ENCODE measurements at places on chromosomes 3 and 15. TPM values are rescaled to one million over a fixed set of nuclear protein-coding genes. Genes with fewer than 3 reads are reported as not detected.

WDR5B gene
- 5.5 TPM for total RNA-seq

AMT gene
- 1.1 TPM for total RNA-seq

CILP gene
- total RNA-seq, result 0.16 TPM

C2CD4A gene
- total RNA-seq, result 7.9 TPM

SEMA7A gene
- 1.6 TPM for total RNA-seq

CPEB1 gene
- 0.72 TPM for total RNA-seq

SCN11A gene
- total RNA-seq, result not detected

SLC38A3 gene
- not detected for total RNA-seq

GRK7 gene
- total RNA-seq, result not detected

CYP8B1 gene
- not detected for total RNA-seq

CISH gene
- 0.32 TPM for total RNA-seq

POC1A gene
- total RNA-seq, result 1.1 TPM

TERC gene
- 340 TPM for total RNA-seq

CFAP44 gene
- 0.81 TPM for total RNA-seq

GORASP1 gene
- total RNA-seq, result 25.3 TPM

CASR gene
- not detected for total RNA-seq

CYP1A2 gene
- total RNA-seq, result not detected

SKOR1 gene
- total RNA-seq, result not detected

SPG11 gene
- total RNA-seq, result 42.8 TPM

CELSR3 gene
- total RNA-seq, result 2.5 TPM

LIPH gene
- total RNA-seq, result 5.2 TPM

PLSCR2 gene
- not detected for total RNA-seq

HESX1 gene
- not detected for total RNA-seq

HYAL1 gene
- 6.1 TPM for total RNA-seq

ZNF770 gene
- 13.2 TPM for total RNA-seq

TMCO5A gene
- total RNA-seq, result not detected

MYZAP gene
- total RNA-seq, result 0.54 TPM

C3orf18 gene
- 4.5 TPM for total RNA-seq

NPAP1 gene
- total RNA-seq, result not detected

Measured in cardiac atrium fibroblast (primary cell).